ENCODE measurements at places on chromosomes 5 and 9.

DNA sequence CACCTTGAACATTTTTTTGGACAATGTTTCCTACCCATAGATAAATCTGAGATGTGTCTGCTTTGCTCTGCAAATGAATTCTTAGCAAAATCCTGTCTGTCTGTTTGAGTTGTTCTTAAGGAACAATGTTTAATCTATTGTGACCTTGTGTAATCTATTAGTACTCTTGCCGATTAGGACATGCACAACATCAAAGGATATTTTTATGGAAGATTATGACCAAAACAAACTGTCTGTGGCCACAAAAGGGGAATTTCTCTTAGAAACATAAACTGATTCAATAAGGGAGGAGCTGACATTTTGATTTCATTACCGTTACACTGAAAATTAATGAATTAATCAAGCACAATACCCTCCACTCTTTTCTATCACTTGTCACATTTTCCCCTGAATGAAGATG, 323.0 kb upstream of the PRR16 start:
- no peak for DNase-seq

DNA sequence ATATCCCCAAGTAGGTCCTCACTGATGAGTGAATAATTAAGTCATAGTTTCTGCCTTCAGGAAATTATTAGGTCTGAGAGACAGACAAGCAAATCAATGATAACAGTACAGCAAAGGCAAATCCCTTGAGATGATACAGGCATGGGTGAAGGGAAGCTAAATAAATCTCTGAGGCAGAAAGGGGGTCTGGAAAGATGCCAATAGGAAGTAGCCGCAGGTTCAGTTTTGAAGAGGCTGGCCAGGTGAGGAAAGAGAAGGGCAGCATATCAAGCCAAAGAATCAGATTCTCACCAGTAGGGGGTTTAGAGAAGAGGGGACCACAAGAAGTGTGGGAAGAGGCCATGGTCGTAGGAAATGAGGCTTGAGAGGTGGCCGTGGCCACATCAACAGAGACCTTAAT, 85.8 kb downstream of the KIAA1958 start:
- no peak for DNase-seq

- DNase-seq = no peak
Measured at GRCh38 chr5:130687085-130687733, 477.8 kb downstream of the HINT1 start.

DNA sequence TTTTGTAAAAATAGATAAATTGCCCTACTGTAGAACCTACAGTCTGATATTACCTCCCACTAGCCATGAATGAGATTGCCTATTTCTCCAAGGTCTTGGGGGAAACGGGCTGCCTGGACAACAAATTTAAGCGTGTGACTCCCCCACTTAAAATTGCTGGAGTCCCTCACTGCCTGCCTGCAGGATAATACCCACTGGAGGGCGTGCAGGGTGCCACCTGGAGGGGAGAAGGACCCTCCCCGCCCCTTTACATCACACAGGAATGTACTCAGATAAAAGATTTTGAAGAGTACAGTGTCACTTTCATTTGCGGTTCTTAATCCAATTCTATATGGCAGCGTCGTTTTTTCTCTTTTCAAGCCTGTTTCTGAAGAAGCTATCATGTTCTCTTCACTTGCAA, 6.2 kb upstream of the TRIM7 start:
- DNase-seq = no peak

DNA sequence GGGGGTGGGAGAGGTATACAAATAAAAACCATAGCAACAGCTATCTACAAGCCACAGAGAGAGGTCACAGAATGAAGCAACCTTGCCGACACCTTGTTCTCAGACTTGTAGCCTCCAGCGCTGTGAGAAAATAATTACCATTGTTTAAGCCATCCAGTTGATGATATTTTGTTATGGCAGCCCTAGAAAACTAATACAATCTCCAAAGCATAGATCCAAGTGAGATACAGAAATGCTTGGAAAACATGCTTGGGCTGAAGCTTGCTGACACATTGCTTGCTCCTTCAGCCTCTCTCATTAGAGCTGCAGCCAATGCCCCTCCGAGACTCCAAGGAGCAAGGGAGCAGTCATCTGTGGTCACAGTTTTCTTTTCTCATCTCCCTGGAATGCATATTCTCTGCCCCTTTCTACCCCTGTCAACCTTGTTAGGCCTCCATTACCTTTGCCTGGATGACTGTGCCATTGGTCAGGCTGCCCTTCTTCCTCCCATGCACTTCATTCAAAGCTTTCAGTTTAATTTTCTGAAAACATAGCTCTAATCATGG, 401.4 kb upstream of the KLF4 start:
- no peak for DNase-seq

- no peak for DNase-seq
Measured at GRCh38 chr5:129768735-129769134, 20.8 kb downstream of the MINAR2 start.

GRCh38 chr9:103902263-103902662, 191.8 kb upstream of the SMC2 start:
- no peak for DNase-seq

DNA sequence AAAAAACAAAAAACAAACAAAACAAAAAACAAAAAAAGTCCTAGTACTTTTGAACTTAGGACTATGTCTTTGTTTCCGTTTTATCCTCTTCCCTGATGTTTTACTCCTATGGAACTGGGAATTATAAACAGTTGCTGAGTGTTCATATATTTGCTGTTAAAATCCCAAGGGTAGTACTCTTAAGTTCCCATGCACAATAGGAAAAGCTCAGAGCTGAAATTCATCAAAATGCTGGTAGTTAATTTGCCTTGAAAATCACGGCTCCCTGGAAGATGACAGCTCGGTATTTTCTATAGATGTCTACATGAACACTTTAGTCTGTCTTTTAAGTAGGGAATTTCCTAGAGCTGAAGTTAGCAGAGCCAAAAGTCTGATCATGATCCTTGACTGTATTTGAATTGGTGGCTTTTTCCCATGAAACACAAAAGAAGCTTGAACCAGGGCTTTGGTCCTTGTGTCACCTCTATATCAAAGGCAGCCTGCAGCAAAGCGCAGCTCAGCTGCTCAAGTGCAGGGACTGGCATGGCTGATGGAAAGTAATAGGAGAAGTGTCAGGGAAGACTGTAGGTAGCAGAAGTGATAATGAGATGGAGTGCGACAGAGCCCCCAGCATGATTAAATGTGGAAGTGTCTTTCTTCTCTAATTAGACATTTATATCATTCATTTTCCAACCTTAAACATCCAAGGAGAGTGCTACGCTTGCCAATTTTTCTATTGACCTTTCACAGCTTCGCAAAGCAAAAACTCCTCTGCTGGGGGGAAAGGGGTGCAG, 310.9 kb downstream of the TRIM36 start:
- DNase-seq = no peak

- DNase-seq = no peak
Measured at GRCh38 chr9:70318002-70318401, 59.2 kb downstream of the SMC5 start.

GRCh38 chr5:161851691-161852299, 3.9 kb downstream of the GABRA1 start:
- DNase-seq = peak; percentile 5

DNA sequence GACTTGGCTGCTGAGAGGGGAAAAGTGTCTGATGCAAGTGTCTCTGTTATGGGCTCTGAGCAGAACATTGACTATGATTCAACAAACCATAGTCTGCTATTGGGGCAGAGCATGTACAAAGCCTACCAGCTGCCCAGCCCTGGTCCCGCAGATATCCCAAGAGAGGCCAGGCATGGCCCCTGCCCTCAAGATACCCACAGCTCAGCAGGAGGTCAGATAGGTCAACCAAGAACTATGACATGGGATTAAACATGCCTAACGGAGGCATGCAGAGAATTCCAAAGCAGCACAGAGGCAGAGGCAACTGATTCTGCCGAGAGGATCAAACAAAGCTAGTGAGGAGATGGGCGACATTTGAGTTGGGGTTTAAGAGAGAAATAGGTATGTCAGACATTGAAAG, 39.9 kb upstream of the CPLX2 start:
- no peak for DNase-seq

- peak; percentile 90 for DNase-seq
Measured at GRCh38 chr5:67165526-67166459, 30.8 kb downstream of the CD180 start.

- DNase-seq = no peak
Measured at GRCh38 chr9:36897019-36897418, 137.0 kb downstream of the PAX5 start.

DNA sequence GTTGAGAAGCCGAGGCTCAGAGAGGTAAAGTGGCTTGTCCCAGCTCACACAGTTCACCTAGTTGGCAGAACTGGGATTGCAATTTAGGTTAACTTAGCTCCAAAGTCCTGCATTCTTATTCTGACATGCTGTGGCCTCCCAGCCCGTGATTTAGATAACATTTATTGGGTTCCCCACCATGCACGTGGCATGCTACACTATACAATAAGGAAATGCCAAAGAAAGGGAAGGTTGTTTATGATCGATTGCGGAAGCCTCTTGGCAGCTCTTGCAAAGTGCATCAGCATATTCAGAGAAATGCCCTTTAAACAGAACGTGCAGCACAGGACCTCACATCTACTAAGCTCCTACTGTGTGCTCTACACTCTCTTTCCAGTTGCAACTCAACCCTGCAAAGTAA, 3.2 kb downstream of the NEURL1B start:
- no peak for DNase-seq

- no peak for DNase-seq
Measured at GRCh38 chr5:80230269-80230992, 25.4 kb downstream of the SERINC5 start.

GRCh38 chr9:78630966-78631365, 334.0 kb downstream of the PSAT1 start:
- DNase-seq = no peak

DNA sequence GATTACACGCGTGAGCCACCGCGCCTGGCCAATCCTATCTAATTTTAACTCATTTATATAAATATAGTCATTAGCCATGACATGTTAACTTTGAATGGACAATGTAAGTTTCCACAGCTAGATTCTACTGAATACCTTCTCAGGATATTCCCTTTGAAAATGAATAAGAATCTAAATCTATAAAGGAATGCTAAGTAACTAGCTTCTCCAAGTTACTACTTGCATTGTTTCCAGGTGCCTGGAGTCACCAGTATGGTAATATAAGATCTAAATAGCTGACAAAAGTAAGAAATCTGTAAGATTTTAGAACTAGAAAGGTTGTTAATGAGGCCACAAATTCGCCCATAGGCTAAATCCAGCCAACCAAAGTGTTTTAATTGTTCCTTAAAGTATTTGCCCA, 189.1 kb upstream of the SLC12A2 start:
- DNase-seq = no peak

DNA sequence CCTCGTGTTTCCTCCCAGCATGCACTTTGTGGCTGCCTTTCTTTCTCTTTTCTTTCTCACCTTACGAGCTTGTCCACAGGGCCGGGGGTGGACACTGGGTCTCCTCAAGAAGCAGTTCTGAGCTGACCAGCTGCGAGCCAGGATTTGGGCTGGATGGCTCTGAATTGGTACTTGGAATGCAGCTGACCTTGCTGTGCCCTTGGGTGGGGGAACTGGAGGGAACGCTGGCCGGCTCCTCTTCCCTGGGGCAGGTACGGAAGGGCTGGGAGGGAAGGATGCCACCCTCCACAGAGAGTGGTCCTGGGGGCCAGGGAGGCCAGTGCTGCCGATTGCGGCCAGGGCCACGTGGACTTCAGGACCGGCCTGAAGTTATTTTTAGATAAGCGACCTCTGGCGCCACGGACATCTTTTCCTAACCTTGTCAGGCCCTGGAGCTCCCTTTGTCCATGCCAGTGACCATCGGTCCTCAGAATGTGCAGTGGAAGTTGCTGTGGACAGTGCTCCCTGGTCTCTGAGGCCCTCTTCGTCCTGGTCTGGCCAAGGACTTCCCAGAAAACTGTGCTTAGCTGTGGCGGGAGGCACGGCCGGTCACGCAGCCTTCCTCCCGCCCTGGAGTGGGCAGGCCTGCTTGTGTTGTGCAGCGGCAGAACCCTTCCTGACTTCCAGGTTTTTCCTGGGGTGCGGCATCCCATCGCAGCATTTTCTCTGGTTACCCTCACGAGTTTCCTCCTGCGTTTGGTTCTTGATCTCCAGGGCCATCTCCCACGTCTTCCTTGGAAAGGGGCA, 13.5 kb upstream of the AHRR start:
- no peak for DNase-seq

GRCh38 chr5:154385236-154385512, 60.6 kb upstream of the SAP30L start:
- DNase-seq = no peak

GRCh38 chr9:111236332-111236731, 93.7 kb downstream of the OR2K2 start:
- peak; percentile 19 for DNase-seq

GRCh38 chr9:134163371-134164196, 780 bp downstream of the RNU6ATAC start:
- peak; percentile 54 for DNase-seq

DNA sequence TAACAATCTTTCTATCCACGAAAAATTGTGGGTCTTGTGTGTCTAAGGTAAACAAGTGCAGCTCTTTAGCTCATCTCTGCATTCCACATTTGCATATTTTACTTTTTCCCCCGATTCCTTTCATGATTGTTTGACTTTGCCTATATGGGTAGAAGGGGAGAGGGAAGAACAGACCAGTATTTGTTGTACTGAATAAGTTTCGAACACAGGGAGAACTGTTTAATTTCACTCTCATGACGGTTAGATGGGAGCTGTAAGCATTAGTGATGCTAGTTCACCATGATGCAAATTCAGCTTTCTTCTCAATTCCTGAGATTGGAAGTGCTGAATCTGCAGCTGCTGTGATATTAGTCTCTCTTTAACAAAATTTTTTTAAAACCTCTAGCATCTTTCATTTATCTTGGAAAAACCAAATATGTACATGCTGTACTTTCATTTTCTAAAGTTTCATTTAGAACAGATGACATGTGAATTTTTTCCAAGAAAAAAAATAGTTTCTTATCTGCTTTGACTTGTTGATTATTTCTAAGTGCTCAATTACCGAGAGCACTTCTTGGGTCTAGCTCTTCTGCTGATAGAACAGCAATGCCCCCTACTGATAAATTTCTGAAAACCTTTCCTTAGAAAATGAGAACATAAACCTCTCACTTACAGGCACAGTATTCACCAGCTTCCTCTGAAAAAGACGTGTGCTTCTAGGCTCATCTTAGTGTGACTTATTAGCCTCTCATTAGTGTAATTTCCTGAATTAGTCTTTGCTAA, 149.5 kb downstream of the BAAT start:
- DNase-seq = peak; percentile 33

- DNase-seq = no peak
Measured at GRCh38 chr9:134297083-134297410, 29.2 kb upstream of the RXRA start.

GRCh38 chr9:76911971-76912370, 6.1 kb upstream of the PRUNE2 start:
- DNase-seq = no peak

DNA sequence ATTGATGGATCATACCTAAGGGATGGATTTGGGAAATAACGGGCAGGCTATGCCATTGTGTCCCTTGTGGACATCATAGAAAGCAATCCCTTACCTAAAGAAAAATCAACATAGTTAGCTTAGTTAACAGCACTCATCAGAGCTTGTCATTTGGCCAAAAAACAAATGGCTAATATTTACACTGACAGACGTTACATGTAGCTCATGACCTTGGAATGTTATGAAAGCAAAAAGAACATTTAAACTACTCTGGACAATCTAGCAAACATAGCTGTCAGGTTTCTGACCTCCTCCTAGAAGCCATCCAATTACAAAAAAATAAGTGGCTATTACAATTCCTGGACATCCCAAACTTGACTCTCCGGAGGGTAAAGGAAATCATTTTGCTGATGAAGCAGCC, 23.8 kb downstream of the TMEM232 start:
- DNase-seq = peak; percentile 4

All from choroid plexus epithelial cell (primary cell).